Naive thymus-derived CD8-positive, alpha-beta T cell (primary cell): ENCODE measurements at places on chromosomes 2 and 18.

- DNase-seq = no peak
These were observed 5.2 kb upstream of the PDE1A start for GRCh38 chr2:182432051-182432450.

GRCh38 chr18:61823595-61823994 lies 69.2 kb downstream of the RNF152 start:
- no peak for DNase-seq

DNA sequence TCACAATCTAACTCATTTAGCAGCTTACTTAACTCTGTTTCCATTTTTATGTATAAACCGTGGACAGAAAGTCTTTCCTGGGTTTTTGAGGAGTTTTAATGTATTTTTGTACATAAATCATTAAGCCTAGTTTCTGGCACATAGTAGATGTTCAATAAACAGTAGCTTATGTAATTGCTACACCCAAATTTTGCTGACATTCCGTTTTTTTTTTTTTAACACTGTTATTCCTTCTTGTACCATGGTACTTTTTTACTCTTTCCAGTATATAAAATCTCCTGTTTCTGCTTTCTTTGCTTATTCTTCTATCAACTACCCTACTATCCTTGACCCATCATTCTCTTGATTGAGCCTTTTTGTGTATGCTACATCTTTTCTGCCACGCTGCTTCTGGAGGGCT lies 1151.3 kb upstream of the CRIM1 start:
- DNase-seq = no peak

GRCh38 chr2:18345848-18346247 lies 214.6 kb downstream of the RDH14 start:
- DNase-seq = no peak

- no peak for DNase-seq
These were observed 42.2 kb downstream of the SLC40A1 start for GRCh38 chr2:189538402-189538801.

GRCh38 chr18:3262234-3263131 lies 550 bp downstream of the MYL12B start:
- DNase-seq = peak; percentile 32

- DNase-seq = no peak
These were observed 15.5 kb downstream of the PTPN2 start for GRCh38 chr18:12868576-12868975.

DNA sequence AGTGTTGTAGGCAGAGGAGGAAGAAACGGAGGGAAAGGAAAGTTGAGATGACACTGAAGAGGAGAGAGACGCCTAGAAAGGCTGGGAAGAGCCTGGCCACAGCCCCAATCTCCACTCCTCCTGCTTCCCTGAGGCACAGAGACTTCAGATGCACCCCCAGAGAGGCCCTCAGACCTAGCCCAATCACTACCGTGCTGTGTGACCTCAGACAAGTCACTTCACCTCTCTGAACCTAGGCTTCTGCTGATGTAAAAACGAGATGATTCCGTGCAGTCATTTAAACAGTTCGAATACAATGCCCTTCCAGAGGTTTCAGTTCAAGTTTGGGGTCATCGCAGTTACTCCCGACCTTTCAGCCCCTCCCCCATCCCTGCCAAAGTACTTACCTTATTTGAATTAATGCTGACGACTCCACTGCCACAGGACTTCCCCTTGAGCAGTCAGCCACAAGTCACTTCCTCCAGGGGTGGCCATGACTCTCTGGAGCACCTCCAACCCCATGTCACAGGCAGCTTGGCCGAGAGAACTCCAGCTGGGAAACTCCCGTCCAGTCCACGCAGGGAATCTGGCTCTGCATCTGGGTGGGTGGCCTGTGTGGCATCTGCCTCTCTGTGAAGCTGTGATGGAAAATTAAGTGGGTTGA lies 105.2 kb upstream of the ID2 start:
- DNase-seq = peak; percentile 21

DNA sequence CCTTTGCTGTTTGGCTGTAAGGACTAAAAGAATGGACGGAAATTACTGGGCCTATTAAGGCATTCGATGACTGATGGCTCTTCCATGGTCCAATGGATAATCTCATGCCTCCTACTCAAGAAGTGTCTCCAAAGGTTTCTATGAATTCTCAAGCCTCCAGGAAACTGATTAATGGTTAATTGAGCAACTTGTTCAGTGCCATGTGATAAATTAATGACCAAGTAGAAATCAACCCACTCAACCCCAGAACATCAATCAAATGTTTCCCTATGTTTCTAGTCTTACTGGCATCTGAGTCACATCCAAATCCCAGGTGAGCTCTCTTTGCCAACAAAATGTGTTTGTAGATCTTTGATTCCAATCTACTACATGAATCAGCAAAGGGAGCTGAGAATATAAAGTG lies 103.6 kb downstream of the NXPH2 start:
- DNase-seq = no peak

DNA sequence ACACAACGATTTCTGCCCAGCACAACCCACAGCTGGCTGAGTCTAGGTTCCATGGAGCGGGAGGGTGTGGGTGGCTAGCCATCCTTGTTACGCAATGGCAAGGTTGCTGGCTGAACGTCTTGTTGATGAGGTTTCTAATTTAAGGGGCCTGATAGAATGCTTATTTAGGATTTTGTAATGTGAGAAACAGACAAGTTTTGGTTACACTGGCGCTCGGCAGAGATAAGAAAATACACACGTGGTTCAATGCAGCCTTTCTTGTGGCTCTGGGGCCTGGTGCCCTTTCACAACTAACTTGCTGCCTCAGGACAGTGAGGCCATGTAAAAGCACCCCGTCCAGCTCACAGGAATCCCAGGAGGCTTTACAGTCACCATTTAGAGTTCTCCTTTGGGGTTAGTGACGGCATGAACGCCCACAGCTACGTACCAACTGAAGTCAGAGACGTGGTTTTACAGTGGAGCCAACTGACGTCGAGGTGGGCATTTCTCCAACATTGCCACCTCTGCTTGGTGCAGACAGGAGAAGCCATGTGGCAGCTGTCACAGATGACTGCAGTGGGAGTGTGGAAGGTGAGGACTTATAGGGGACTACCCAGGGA lies 29.7 kb upstream of the PIEZO2 start:
- DNase-seq = no peak

GRCh38 chr2:39510140-39510539 lies 73.1 kb upstream of the MAP4K3 start:
- DNase-seq = no peak

GRCh38 chr18:51568151-51568550 lies 370.7 kb upstream of the MEX3C start:
- DNase-seq = no peak

- no peak for DNase-seq
These were observed 321.4 kb upstream of the ACVR2A start for GRCh38 chr2:147523415-147523814.

GRCh38 chr2:8303322-8303832 lies 378.5 kb upstream of the ID2 start:
- peak; percentile 77 for DNase-seq
